ENCODE measurements at places on chromosomes 7 and 10.

DNA sequence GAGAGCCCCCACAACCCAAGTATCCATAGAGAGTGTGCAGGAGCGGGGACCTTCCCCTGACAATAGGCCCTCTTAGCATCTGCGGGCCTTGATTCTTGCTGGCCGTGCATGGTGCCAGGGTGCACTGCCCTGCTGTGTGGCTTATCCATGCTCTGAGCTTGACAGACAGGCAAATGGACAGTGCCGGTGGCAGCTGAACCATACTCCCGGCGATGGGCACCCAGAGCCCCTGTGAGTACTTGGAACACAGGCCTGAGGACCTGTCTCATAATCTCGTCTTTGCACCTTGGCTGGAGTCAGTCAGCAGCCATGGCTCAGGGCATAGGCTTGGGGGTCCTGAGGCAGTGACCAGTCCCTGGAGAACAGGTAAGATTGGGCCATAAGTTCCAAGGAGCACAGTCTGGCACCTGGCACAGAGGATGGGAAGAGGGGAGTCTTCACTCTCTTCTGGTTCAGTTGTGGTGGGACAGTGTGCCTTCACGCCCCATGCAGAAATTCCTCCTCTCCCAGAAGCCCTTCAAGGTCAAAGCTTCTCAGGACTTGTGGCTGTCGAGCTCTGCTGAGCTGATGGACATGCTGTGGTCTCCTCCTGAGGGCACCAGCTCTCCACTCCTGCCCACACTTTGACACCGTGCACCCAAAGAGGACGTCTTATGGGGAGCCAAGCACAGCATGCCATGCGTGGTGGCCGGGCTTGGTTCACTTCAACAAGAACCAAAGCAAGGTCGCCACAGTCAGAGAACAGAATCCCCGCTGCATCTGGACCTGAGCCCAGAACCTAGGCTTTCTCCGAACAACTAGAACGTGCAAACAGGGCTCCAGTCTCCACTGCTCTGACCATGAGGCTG is 59.4 kb upstream of the CAMK2B start:
- no peak for DNase-seq

DNA sequence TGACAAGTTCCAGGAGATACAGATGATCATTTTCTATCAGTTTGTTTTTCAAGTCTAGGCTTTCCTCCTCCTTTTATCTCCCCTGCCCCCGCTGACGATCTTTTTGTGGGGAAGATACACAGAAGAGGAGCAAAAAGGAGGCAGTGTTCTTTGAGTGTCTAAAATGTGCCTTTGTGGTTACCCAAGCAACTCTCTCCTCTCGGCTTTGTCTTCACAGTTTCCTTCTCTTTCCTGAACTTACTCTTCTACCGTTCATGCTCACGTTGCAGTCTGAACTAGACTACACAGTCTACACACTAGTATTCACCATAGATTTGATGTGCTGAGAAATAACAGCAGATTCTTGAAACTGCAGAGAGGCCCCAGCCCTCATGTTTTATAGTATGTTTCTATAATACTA is 23.6 kb downstream of the CEP41 start:
- DNase-seq: no peak

DNA sequence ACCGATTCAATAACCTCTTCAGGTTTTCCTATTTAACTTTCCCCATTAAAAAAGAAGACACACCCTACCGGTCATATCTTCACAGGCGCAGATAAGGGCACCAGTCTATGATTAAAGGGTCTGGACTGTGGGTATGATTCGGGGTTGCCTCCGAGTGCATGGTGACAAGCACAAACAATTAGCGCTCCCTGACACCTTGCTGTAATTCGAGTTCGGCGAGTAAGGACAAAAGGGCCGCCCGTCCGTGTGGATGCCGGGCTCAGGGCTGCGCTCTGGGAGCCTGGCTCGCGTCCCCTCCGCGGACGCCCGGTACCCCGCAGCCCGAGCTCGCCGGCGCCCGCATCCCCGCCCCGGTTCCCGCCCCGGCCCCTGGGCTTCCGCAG is 111.9 kb upstream of the RHEB start:
- no peak for DNase-seq

DNA sequence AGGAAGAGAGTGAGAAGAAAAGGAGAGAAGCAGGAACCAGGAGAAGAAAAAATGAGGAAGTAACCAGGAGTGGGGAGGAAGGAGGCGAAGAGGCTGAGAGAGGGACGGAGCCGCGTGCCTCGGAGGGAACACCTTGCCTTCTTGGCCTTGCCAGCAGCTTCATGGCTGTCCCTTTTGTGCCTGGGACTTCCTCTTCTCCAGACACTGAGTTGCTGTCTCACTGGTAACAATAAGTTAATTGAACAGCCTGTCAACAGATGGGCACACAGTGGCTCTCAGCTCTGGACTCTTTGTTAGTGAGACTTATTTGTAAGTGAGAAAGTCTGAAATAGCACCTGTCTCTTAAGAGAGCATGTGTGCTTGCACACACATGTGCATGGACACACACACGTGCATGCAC is 83.2 kb downstream of the GATA3 start:
- DNase-seq: no peak

- peak; percentile 72 for DNase-seq
Measured at GRCh38 chr7:26694141-26694540, 170.2 kb downstream of the SKAP2 start.

- DNase-seq: no peak
Measured at GRCh38 chr7:22357311-22358175, 589 bp upstream of the RAPGEF5 start.

GRCh38 chr7:33776788-33777187 is 128.6 kb upstream of the BMPER start:
- no peak for DNase-seq

- DNase-seq: no peak
Measured at GRCh38 chr7:2954433-2954853, 89.2 kb downstream of the CARD11 start.

- DNase-seq: no peak
Measured at GRCh38 chr7:48040944-48041652, 5.8 kb downstream of the C7orf57 start.

DNA sequence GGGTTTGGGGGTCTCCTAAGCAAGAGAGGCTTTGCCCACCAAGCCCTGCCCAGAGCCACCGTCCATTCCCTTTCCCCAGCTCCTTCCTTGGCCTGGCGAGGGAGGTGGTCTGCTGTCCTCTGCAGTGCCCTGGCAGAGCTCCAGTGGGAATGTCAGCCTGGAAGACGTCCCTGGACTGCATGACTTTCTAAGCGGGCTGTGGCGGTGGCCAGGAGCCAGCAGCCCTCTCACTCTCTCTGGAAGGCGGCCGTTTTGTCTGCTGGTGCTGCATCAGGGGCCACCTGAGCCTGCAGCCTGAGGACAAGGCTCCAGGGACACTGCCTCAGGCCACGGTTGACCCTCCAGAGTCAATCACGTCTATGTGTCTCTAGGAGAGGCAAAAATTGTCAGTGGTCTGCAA is 271.0 kb downstream of the SKAP2 start:
- DNase-seq: peak; percentile 40

DNA sequence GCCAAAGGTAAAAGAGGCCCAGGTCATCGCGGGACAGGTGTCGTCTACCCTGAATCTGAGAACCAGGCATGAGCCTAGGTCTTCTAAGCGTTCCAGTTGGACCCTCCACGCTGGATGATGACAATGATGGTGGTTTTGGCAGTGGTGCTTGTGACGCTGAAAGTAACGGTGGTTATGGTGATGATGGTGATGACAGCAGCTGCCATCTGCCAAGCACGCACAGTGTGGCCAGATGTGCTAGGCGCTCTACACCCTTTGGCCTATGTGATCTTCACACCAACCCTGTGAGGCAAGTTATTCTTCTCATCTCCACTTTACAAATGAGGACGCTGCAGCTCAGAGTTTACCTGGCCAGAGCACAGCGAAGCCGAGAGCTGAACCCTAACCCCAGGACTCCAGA is 93.9 kb downstream of the FAM53B start:
- no peak for DNase-seq

DNA sequence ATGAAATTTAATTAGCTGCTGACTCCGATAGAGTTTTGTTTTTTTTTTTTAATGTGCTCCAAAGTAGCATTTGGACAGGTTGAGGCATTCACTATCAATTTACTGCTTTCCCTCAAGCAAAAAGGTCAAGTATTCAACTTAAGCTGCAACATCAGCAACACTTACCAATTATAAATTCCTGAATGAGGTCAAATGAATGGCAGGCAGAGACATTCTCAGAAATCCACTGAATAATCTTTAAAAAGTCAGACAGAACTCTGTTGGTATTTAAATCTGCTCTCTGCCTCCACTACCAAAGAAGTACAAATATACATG is 62.8 kb downstream of the GSAP start:
- DNase-seq: no peak

GRCh38 chr7:2010551-2011265 is 222.0 kb downstream of the MAD1L1 start:
- no peak for DNase-seq

- no peak for DNase-seq
Measured at GRCh38 chr10:75472685-75473084, 41.3 kb downstream of the LRMDA start.

DNA sequence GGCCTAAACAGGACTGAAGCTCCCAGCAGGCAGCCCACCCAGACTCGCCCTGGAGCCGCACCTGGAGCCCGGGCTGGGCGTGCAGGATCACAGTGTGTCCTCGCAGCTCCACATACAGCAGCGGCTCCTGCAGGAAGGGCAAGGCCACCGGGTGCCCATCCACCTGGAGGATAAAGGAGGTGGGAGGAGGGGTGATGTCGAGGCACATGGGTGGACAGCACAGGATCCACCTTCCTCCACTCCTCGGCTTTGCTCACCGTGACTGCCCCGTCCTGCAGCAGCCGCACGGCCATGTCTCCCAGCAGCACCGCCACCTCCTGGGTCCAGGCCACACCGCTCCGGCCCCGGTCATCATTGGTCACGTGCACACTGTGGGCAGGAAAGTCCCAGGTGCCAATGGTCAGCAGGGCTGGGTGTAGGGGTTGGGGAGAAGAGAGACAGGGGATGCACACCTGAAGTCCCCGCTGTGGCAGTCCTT is 16.8 kb downstream of the ATP6V1F start:
- DNase-seq: no peak

DNA sequence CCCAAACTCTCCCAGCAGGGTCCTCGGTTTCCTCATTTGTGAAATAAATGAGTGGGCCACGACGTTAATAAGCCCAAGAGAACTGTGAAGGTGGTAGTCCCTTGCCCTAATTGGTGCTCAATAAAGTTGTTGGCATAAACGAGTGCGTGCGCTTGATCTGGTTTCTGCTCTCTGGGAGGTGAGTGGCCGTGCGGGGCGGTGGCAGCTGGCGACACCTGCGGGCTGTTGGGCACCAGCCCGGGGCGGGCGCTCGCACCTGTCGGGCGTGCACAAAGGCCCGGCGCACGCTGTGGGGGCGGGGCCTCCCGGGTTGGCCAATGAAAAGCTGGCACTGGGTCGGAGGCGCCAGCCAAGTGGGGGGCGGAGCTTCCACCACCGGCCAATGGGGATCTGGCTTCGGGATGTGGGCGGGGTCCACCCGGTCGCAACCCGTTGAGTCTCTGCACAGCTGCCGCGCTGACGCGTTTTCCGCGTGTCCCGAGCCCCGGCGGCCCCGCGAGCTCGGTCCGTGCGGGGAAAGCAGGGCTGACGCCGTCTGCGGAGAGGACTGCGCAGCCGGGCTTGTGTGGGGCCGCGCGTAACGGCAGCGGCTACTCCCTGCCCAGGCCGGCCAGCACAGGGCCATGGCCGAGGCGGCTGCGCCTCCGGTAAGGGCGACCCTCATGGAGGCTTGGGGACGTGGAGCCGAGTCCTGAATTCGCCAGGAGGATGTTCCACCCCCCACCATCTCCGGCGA is 23.0 kb downstream of the ZNF783 start:
- peak; percentile 88 for DNase-seq

GRCh38 chr10:100508691-100509150 is 10.9 kb downstream of the SEC31B start:
- DNase-seq: no peak

- DNase-seq: peak; percentile 48
Measured at GRCh38 chr10:80382989-80383388, 25.4 kb upstream of the PRXL2A start.

DNA sequence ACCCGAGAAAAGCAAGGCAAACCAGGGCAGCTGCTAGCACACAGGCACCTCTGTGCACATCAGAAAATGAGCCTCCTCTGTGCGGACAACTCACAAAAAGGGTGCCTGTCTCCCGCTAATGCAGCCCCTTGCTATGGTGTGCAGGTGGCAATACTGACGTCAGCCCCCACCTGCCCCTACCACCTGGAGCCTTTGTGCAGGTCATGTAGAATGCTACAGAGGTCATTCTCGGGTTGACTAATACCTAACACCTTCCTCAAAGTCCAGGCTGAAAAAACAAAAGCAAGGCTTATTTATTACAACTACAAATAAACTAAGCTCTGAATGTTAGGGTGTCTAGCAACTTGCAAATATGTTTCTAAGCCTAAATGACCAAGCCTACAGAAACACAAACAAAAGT is 13.9 kb downstream of the PIP4K2A start:
- DNase-seq: no peak

GRCh38 chr7:30224511-30225062 is 59.8 kb upstream of the ZNRF2 start:
- DNase-seq: no peak

DNA sequence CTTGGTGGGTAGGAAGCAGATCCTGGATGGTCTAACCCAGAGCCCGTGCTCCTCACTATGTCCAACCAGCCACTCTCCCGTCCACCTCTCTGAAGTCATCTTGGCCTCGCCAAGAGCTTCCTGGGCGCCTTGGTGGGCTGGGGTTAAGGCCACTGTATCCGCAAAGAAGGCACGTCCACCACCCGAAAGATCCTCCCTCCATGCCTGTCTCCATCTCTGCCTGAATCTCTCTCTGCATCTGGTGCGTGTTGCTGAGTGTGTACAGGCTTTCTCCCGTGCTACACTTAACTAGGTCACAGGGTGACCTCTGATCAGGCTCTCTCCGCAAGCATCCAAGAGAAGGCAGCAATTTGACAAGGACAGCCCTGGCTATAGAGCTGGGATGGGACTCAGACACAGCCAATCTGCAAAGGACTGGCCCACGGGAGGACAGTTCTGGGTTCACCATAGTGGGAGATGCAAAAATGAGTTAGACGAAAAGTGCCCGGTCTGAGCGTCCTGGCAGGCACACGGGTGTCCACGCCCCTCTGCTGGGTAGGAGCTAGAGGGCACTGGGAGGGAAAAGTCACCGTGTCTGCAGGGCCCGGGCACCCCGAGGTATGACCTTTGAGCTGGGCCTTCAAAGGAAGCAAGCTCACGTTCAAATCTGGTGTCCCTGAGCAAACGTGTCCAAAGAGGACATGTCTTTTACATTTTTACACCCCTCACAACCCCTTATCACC is 9.4 kb upstream of the RFC2 start:
- no peak for DNase-seq

- DNase-seq: no peak
Measured at GRCh38 chr7:63039882-63040281, 958.8 kb upstream of the ZNF722 start.

- DNase-seq: no peak
Measured at GRCh38 chr7:26912338-26912737, 47.9 kb upstream of the SKAP2 start.

DNA sequence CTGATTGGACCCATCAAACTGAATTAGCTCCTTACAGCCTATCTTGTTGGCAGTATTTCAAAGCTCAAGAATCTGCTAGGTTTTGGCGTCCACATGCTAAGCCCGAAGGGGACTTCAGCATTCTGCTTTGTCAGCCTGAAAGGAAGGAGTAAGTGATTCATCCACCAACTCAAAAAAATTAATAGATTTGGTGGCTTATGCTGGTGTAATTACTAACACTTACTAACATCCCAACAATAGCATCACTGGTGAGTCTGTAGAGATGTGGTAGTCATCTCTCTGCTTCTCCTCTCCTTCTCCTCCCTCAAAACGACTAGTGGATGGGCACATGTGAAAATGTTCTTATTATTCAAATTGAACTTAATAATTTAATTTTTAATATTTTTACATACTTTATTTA is 53.8 kb upstream of the EGR2 start:
- DNase-seq: no peak

GRCh38 chr10:99784016-99784726 is 1.7 kb downstream of the ABCC2 start:
- peak; percentile 2 for DNase-seq

Measured in muscle of arm (tissue), 14 donors.